A172 (cell line): ENCODE measurements at places on chromosomes 4 and X. TPM values are rescaled to one million over a fixed set of nuclear protein-coding genes. Genes with fewer than 3 reads are reported as not detected.

DNA sequence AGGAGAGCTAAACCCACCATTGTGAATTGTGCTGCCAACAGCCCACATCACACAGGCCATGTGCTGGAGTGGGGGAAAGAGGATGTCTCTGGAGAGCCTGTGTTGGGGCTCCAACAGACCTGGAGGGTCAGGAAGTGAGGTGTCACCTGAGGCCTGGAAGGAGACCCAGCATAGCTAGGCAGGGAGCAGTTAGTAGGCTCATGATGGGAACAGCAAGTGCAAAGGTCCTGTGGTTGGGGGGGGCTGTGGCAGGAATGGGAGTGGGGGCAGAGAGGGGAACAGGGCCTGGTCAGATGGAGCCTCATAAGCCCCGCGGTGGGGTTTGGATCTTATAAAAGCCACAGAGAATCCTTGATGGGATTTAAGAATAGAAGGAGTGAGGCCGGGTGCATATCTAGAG is 35.9 kb upstream of the GPR78 start:
- no peak for DNase-seq

GRCh38 chr4:173367946-173368345 is 2.8 kb upstream of the SAP30 start:
- DNase-seq, result peak; percentile 36

DNA sequence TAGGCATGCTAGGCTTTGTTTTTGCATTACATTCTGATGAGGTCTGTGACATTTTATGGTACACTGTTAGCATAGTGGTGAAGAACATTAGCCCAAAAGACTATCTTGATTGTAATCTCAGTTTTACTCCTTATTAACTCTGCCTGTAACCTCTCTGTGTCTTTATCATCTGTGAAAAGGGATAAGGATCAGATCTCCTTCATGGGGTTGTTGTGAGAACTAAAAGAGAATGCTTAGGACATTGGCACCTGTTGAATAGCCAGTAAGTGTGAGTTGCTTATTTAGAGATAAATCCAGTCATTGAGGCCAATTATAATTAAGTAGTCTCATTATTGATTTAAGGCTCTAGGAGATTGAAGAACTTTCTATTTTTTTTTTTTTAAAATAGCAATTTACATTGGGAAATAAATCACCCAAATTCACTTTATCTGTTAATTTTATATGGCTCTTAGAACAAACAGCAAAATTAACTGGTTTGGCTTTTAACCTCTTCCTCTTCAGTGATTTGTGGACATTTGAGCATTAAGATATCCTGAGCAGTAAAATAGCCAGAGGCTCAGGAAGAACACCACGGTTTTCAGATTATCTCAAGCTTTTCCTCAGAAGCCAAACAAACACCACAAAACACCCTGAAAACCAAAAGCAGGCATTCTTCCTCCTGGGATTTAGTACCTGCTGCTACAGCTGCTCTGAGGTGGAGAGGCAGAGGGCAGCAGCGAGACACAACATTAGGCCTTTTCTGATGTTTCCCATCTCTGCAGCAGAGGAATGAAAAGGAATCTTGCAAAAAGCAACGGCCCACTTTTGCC is 192.9 kb downstream of the ARHGAP10 start:
- DNase-seq, result peak; percentile 26

Gene GABRQ
- total RNA-seq, result not detected in 2 replicates

GRCh38 chr4:92198711-92199110 is 105.1 kb upstream of the GRID2 start:
- DNase-seq, result peak; percentile 2

Gene GRIA2
- total RNA-seq, result not detected in 2 replicates

Gene BMP3
- total RNA-seq, result not detected in 2 replicates

DNA sequence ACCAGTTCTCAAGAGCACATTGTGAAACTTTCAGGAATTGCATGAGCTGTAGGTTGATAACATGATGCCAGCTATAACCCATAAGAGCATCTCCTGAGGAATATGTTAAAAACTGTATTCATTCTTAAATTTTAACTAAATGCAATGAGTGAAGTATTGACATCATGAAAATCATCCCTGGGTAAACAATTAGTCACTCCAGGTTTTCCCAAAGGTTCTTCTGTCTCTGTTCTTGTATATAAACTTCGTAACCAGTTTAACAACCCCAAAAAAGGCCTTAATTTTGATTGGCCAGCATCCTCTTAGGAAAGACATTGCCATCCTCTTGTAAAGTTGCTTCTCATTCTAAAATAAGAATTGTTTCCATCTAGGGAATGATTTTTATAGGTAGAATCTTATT is 80.4 kb downstream of the TET2 start:
- DNase-seq, result no peak

- peak; percentile 85 for DNase-seq
Measured at GRCh38 chrX:2710041-2710840, 19.1 kb downstream of the CD99 start.

DNA sequence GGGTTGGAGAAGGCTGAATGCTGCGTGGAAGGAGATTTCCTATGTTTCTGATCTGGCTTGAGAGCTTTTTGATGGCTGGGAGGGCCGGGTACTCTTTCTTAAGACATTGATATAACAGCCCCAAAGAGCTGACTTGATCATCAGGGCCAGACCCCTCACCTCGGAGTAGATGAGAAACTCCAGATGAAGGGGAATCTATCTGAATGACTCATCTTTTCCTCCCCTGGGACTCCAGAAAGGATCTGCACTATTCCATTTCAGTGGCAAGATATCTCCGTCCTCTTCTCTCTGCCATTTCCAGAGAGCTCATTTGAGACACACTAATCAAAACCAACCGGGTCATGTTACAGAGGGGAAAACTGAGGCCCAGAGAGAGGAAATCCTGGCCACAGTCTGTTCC is 92.9 kb upstream of the MSX1 start:
- DNase-seq, result no peak

DNA sequence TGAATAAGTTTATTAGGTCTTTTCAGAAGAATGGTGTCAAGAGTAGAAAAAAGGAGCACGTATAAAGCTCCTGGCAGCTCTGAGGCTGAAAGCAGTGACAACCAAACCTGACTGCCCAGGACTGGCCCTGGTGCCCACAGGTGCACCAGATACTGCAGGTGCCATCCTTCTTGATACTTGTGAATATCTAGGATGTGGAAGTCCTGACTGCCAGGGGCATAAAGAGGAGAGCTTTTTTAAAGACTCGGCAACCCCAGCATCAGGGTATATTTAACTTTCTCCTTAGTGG is 60.7 kb downstream of the TMEM150C start:
- no peak for DNase-seq
